ENCODE measurements at places on chromosomes 13 and 19.

DNA sequence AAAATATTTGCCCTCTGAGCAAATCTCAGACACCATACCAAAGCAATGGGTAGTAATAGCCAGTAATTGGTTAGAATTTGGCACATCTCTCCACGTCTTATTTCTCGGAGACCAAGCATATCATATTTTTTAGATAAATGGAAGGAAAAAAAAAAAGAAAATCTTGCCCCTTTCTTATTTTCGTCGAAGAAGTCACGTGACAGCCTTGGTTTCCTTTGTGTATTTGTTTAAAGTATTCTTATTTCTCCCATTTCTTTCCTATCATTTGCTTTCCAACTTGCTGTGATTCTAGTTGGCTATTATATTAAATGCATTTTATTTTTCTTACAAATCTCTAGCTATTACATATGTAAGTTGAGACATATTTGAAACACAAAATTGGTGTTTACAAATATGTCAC, 2155.9 kb downstream of the PCDH9 start:
- no peak for DNase-seq

GRCh38 chr19:39112338-39112890, 13.2 kb upstream of the PAK4 start:
- no peak for DNase-seq

- no peak for DNase-seq
These were observed 54.0 kb upstream of the MYO16 start for GRCh38 chr13:108575430-108575829.

- DNase-seq = no peak
These were observed 6.7 kb upstream of the DIAPH3 start for GRCh38 chr13:60170414-60170813.
